ENCODE measurements at places on chromosomes 6 and 20.

GRCh38 chr6:144896289-144896688, 611.2 kb downstream of the UTRN start:
- no peak for DNase-seq

DNA sequence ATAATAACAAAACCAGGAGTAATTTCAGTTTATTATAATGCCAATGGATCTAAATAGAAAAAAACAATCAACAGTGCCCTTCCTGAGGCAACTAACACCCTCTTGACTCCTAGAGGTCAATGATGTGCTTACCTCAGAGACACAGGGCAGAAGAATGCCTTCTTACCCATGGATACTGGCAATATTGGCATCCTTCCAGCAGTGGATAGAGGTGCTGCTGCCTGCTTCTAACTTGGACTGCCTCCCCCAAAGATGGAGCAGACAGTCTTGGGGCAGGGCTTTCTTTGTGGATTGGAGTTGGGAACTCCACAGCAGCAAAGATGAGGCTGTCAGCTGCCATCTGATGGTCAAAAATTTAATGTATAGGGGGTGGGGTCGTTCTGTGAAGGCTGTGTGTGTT, 78.7 kb downstream of the AK9 start:
- peak; percentile 11 for DNase-seq

GRCh38 chr6:30618270-30618797, 694 bp downstream of the MRPS18B start:
- peak; percentile 68 for DNase-seq

GRCh38 chr20:24833592-24833991, 115.5 kb upstream of the CST7 start:
- DNase-seq = no peak

DNA sequence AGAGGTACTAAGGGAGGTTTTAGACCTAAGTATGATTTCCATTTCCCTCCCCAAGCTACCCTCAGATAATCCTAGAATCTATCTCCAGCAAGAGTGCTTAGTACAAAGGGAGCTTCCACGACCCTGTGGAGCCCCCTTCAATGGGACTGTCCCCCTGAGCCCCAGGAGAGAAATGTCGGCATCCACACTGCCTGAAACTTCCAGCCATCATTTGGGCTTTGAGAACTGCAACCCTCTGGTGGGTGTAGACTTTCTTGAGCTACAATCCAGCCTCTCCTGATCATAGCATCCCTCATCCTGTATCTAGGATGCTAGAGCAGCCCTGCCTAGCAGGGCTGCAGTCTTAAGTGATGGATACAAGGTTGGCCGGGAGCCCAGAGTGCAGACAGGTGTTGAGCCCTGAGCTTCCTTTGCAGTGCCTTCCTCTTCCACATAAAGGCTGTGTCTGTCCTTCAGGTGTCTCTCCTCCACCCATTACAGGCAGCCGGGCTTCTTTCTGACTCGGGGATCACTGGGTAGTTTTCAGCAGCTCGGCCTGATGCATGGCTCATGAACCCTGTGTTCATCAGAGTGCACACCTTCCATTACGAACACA, 424.5 kb downstream of the PREX1 start:
- no peak for DNase-seq

GRCh38 chr6:150723857-150724256, 124.2 kb downstream of the PLEKHG1 start:
- no peak for DNase-seq

DNA sequence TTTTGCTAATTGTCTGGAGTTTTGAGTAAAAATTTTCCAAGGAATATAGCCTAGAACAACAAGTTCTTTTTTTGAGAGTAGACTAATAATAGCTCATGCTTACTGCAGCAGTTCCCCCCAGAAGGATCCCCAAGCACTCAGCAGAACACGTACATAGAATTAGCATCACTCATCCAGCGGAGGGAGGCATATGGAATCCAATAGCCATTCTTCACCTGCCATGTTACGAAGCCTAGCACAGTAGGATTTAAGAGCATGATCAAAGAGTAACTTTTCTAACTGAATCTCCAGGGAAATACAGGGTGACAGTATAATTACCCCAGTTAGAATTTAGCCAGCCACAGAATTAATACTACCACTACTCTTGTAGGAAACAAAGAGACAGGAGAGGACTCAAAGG, 511.7 kb upstream of the NOX3 start:
- no peak for DNase-seq

- no peak for DNase-seq
These were observed 7.0 kb downstream of the SLC22A23 start for GRCh38 chr6:3449750-3450305.

DNA sequence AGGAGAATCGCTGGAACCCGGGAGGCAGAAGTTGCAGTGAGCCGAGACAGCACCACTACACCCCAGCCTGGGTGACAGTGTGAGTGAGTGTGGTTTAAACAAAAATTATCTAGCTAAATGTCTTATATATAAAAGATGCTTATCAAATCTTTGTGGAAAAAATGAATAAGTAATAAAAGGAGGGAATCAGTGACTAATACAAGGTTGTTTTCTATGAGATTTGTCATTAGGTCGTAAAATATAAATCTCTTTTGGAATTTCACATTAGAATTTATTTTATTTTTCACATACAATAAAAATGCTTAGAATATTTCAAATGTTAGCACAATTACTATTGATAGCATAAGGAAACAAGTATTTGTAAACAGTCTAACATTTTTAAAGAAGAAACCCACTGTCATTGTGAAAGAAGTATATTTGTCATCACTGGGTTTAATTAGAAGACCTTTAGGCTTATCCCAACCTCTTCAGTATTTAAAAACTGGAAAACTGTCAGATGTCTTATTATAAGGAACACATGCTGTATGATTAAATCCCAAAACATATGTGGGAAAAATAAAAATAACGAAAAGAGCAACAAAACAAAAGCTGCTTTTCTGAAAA, 47.1 kb downstream of the ASCC3 start:
- DNase-seq = no peak

GRCh38 chr20:1735417-1736089, 78.0 kb upstream of the SIRPG start:
- no peak for DNase-seq

DNA sequence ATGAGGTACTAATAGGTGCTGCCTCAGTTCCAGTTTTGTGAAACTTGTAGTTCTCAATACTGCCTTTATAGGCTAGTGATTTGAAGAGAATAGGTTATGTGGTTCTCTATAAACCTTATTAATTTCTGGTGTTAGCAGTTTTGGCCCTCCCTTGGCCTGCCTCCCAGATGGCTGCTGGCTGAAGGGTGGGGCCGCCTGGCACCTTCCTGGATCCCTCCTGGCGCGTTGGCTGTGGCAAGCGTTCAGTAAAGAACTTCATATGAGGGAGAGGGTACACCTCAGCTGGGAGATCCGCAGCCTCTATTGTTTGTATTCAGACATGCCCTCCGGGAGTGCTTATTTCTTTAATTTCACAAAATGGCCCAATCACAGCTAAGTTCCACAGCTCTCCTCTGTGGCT, 51.9 kb downstream of the FAM120B start:
- no peak for DNase-seq

GRCh38 chr20:50353289-50353961, 156.8 kb upstream of the PTPN1 start:
- peak; percentile 19 for DNase-seq

GRCh38 chr20:47493175-47493962, 8.3 kb upstream of the NCOA3 start:
- DNase-seq = peak; percentile 83

DNA sequence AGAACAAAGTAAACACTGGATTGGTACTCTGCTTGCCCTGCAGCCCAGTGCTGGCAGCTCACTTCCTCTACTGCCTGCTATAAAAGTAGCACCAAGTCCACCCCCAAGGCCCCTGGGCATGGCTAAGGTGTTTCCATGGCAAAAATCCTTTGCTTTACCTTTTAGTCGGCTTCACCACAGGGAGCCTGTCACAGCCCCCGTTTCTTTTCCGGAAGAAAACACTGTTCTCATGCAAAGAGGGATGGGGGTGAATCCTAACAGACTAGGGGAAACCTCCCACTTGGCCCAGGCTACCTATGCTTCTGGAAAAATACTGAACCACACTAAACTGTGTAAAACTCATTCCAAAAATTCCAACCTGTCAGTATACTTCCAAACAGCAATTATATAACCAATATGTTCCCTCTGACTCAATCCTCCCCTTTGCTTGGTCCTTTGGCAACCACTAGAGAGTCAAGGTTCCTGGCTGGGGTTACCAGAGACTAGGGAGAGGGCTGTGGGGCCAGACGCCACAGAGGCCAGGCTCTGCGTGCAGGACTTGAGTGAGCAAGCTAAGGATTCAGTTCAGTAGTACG, 16.1 kb downstream of the PPIL1 start:
- no peak for DNase-seq

DNA sequence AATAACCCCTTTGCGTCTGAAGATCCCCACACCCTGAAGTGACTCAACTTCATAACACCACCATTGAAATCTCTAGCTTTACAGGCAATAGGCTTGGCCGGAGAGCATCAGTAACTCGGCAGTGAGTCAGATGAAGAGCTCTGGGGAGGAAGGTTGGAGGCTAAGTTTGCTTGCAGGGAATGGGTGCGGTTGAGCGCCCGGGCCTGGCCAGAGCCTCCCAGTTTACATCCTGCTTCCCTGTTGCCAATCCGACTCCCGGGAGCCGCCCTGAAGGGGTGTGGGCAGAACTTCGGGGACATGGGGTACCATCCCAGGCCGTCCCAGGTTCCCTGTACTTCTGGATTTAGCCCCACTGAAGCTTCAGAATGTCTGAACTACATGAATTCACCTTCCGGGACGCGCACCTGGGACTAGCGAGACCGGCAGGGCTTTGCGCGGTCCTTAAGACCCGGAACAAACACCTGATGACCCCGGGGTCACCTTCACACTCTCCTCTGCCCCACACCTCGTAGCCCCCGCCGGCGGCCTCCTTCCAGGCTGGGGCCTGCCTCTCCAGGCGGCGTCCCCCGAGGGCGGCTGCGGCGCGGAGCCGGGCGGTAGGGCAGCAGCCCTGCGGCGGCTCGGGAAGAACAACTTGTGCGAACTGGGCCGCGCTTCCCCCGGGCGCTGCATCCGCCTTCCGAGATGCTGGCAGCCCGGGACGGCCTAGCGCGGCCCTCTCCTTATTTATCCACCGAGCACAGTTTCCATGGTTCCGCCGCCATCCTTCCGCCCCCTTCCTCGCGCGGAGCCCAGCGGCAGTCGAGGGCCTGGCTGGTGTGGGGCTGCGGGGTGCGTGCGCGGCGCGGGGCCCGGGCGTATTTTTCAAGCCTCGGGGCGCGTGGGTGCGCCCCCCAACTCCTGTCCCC, 56.6 kb upstream of the RREB1 start:
- peak; percentile 62 for DNase-seq

- peak; percentile 47 for DNase-seq
These were observed 55.1 kb downstream of the CEBPB start for GRCh38 chr20:50245498-50246366.

- peak; percentile 23 for DNase-seq
These were observed 7.0 kb downstream of the IL22RA2 start for GRCh38 chr6:137166247-137167098.

DNA sequence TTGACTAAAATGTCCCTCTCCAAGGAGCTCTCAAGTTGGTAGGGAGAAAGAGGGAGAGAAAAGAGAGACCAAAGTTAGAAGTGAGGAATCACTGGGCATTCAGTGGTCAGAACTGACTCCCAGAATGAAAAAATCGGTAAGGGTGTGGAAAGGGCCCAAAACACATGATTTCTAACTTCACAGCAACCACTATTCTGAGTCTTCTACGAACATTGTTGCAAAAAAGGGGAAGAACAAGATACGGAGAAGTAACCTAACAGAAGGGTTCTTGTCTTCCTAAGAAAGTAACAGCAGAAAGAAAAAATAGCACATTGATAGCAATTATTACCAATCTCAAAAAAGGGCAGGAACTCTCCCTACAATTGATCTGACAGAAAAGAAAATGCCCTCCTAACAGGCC, 65.6 kb downstream of the ATP9A start:
- DNase-seq = peak; percentile 32

GRCh38 chr6:65229825-65230224, 477.2 kb downstream of the EYS start:
- no peak for DNase-seq

DNA sequence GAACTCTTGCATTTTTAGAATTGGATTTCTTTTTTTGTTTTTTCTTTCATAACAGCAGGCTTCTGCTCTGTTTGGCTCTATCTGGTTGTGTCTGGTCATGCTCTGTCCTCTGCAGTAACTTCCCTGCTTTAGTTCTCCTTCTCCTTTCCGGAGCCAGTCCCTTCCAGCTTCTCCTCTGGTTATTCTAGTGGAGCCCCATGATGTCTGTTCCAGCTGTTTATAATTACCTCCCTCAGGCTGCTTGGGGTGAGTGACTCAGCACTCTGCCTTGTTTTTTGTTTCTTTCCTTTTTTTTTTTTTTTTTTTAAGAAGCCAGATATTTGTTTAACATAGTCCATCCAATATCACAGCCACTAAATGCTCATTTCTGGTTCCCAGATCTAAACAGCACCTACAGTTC, 409.6 kb downstream of the MAFB start:
- no peak for DNase-seq

All from hematopoietic multipotent progenitor cell treated with erythropoietin and hydrocortisone succinate and interleukin-3 and kit ligand, for 6 days (in vitro differentiated cells).